ENCODE measurements at places on chromosomes 6 and 20. TPM values are rescaled to one million over a fixed set of nuclear protein-coding genes. Genes with fewer than 3 reads are reported as not detected.
A peak's percentile ranks its signal among the peaks of the same experiment; 100 is the strongest.

Gene C6orf58
- not detected for total RNA-seq

Gene PEX3
- total RNA-seq, result 10.4 TPM

Gene HEY2
- 1.3 TPM for total RNA-seq

Gene COL12A1
- 18.4 TPM for total RNA-seq

Gene ULBP2
- total RNA-seq, result 0.31 TPM

DNA sequence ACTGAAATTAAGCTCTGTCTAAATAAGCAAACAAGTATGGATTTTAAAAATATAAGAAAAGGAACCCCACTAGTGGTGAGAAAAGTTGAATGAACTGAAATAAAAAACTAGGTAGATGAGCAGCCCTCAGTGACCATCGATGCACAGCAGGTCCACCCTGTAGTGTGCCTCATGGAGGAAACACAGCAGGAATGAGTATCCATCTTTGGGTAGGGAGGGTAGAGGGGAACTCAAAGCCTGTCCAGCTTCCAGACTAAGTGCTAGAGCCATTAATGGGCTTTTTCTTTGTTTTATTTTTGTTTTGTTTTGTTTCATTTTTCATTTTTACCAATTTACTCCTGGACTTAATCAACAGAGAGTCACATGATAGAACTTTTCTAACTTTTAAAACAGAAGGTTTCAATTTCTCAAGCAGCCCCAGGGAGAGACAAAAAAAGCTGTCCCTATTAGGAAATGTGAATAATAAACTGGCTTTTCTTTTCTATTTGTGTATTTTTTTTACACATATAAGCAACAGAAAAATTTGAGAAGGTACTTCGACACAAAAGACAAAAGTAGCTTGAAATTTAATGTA, 700.6 kb downstream of the HACE1 start:
- no peak for DNase-seq

DNA sequence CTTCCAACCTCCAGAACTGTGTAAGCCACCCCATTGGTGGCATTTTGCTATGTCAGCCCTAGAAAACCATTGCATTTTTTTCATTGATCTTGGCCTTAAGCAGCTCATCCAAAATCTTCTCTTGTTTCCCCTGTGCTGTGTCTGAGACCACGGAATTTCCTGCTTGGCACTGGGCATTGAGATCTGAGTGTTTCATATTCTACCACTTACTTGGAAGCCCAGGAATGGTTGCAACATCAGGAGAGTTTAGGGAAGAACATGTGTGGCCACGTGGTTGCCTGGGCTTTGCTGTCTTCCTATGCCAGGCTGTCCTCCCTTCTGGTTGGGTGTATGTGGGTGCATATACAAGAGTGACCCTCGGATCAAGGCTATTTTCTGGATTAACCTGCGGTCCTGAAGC, 139.3 kb upstream of the PMEPA1 start:
- no peak for DNase-seq

- DNase-seq, result no peak
Observed at GRCh38 chr6:4504700-4505099, 271.5 kb upstream of the CDYL start.

DNA sequence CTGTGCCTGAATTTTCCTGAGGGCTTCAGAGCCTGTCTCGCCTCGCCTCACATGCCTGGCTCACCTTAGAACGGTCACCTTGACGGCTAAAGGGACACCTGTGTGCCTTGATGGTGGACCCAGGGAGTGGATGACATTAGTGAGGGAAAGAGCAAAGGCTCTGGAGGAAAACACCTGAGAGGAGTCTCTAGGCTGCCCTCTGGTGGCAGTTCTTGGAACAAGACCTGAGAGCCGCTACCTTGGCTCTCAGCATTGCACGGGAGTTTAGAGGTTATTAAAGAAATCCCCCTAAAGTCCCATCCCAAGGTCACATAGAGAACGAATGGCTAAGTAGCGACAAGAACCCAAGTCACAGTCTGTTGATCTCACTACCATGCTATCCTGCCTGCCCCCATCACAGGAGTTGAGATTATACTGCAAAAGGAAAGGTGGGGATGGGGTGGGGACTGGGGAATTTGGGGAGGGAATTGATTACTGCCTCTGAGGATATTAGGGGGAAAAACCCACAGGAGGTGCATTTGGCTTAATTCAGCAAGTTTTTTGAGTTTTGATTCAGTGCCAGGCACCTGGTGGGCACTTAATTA, 7.9 kb upstream of the CDSN start:
- DNase-seq, result peak; percentile 60

GRCh38 chr20:5465604-5465927, 148.8 kb upstream of the PROKR2 start:
- DNase-seq, result no peak

DNA sequence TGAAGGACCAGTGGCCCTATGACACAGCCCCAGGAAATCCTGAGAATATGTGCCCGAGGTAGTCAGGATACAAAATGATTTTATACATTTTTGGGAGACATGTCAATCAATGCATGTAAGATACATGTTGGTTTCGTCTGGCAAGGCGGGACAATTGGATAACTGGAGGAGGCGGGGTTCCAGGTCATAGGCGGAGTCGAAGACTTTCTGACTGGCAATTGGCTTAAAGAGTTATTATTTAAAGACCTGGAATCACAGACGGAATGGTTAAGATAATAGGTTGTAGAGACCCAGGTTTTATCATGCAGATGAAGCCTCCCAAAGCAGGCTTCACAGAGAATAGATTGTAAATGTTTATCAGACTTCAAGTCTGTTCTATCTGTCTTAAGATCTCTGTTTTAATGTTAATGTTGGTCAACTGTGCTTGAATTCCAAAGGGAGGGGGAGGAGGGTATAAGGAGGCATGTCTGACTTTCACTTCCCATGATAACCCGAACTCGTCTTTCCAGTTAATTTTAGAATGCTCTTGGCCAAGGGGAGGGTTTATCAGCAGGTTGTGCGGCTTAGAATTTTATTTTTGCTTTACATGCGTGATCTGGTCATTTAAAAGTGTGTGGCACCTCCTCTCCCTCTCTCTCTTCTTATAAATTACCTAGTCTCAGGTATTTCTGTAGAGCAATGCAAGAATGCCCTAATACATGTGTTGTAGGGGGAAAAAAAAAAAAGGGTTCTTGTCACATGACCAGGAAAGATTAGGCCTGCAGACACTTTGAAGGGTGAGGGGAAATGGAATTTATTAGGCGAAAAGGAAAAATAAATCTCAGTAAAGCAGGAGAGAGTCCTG, 230.7 kb downstream of the NFATC2 start:
- no peak for DNase-seq

DNA sequence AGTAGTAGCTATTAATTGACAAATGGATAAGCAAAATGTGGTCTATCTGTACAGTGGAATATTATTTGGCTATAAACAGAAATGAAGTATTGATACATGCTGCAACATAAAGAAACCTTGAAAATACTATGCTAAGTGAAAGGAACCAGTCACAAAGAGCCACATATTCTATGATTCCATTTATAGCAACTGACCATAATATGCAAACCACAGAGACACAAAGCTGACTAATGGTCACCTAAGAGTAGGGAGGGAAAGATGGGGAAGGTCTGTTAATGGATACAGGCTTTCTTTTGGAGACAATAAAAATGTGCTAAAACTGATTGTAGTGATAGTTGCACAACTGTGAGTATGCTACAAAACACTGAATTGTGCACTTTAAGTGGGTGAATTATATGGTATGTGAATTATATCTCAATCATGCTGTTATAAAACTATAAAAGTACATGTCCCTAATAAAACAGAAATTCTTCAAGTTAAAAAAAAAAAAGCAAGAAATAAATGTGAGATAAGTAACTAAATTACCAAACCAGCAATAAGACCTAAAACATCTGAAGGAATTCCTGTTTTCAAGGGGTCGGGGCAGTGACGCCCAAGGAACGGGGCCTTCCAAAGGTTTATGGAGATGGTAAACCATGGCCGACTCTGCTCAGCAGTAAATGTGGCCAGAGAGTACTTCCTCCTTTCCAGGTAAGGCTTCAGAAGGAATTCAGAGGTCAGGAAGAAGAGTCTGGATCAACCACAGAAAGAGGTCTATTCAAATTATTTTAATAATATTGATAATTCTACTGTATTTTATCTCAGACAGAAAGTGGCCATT, 75.4 kb downstream of the ARHGAP18 start:
- peak; percentile 45 for DNase-seq

DNA sequence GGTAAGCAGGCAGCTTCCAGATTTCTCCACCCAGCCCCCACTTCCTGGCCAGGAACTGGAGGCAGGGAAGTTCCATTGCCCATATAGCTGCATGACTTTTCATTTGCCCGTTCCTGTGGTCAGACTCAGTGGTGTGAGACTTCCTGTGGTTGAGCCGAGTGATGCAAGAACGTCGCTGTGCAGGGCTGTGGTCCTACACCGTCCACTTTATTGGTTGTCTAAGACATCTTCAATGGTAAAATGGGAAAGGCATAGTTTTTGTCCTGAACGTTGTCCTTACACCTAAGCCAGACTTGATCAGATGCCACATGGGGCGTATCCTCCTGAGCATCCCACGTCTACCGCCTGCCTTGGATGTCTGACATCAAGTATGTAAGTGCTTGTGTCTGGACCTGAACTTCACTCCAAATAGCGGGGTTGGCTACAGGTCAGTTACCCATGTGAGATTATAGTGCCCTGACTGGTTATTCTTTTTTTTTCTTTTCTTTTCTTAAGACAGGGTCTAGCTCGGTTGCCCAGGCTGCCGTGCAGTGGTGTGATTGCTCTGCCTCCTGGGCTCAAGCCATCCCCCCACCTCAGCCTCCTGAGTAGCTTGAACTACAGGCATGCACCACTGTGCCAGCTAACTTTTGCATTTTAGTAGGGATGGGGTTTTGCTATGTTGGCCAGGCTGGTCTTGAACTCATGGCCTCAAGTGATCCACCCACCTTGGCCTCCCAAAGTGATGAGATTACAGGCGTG, 25.9 kb upstream of the GTSF1L start:
- peak; percentile 59 for DNase-seq

DNA sequence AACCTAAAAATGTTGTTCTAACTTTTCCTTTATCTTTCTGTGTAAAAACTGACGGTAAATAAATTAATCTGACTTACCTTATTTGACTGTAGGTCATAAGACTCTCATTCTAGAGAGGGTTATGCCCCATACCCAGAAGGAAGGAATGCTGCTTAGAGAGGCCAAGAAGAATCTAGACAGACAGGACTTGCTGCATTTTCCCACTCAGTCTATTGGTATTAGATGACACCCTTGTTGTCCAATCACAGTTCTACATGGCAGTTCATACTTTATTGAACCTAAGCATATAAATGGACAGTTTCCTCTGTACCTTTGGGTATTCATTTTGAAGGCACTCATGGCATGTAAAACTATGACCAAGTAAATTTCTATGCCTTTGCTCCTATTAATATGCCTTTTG, 359.6 kb upstream of the ID4 start:
- no peak for DNase-seq

GRCh38 chr6:148134592-148134991, 208.0 kb upstream of the SASH1 start:
- DNase-seq, result no peak

DNA sequence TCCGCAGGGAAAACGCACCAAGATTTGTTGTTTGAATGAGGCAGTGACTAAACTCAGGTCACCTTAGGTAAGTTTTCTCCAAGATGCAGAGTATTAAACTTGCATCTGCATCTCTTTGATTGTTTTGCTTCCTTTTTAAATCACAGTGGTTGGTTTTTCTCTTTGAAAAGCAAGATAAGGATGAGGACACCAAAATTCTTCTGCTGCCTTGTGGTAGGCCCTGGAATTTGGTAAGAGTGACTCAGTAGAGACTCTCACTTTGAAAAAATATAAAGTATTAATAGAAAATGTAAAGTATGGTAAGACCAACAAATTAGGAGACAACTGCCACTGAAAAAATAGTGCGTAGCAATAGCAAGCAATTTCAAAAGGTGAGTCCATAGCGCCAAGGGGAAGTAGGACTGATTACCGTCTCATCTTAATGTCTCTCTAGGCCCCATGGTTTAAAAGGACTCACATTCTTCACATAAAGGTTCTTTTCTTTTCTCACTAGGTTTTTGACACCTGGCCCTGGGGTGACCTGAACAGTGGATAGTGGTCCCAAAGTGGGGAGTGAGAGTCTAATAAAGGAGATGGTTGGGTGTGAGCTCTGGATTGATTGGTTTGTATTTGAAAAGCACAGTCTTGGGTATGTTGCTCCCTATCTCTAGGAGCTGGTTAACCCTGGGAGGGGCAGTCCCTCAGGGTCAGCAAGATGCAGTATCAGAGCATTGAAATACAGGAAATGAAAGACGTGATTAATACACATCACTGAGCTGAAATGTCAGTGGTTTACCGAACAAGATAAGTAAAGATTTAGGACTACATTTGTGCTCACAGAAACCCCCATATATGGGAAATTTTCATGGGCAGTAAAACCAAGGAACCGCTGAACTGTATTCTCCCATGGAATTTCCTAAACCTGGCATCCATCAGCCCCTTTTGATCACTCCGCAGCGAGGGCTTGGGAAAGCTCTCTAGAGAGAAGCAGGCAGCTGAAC, 221.2 kb downstream of the SLC24A3 start:
- no peak for DNase-seq

DNA sequence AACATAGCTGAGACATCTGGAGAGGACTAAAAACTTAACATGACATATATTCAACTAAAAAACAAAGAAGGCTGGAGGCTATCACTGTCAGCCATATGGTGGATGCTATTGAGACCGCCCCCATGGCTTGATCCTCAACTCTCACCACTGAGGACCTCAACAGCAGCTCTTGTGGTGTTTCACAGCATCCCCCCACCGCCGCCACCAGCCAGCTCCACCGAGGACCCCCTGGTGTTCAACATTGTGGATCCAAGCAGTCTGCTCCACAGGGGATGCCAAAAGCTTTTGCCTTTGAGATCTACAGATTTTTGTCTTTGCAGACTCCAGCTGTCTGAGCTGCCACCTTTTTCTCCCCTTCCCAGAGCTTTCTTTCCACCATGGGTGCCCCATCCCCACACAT, 64.6 kb downstream of the NUS1 start:
- DNase-seq, result no peak
